HS-27A (cell line): ENCODE measurements at places on chromosomes 13 and 19.

DNA sequence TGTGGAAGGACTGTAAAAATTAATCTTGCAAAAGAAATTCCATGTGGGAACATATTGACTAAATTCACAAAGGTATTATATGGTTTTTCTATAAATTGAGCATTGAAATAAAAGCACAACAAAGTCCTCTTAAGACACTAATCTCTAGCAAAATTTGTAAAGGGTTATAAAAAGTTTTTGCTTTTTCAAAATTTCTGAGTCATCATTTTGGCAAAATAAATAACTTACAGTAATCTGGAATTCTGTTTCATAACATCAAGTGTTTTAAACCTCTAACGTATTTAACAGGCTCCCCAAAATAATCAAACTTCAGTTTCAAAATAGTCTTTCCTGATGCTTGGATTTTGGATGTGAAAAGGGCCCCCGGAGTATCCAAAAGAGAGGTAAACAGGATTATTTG lies 26.0 kb downstream of the MED4 start:
- no peak for DNase-seq

DNA sequence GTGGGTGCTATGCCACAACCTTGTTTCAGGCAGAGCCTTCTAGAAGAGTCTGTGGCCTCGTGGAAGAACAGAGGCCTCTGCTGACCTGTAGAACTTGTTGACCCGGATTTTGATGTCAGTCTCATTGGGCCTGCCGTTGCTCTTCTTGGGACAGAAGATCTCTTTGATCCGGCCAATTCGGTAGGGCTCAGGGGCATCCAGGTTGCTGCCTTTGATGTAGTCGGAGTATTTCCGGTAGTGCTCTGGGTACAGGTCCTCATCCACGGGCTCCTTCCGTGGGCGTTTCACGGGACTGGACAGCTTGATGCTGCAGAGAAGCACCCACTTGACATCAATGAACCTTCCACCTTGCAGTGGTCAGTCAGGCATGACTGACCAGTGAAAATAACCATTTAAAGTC lies 24.0 kb upstream of the EIF3G start:
- DNase-seq = no peak

DNA sequence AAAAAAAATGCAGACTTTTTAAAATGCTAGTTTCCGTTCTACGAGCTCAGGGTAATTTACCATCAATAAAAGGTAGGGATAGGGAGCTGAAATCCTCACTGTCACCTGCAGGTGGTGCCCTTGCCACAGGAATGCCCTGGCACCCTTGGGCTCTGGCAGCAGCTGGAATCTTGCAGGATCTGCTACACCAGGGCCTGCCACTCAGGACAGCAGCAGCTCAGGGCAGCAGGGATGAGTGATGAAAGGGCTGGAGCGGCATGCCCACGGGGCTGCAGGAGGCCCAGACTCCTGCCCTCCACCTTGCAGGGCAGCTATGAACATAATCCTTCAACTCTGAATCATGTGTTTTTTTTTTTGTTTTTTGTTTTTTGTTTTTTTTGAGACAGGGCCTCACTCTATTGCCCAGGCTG lies 54.0 kb downstream of the GNG7 start:
- peak; percentile 46 for DNase-seq

DNA sequence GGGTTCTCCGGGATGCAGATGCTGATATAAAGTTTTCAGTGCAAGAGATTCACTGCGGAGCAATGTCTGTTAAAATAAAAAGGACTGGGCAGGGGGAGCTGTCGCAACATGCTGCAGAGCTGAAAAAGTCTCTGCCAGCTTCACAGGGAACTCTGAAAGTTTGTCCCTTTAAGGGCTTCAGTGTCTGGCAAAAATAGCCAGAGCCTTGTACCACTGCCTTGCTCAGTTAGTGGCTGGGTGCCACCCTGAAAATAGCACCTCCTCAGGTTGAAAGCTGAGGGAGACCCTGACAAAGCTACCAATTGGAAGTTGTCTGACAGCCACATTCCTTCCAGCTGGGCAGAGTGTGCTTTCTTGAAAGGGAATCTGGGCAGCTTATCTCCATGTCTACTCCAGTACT lies 3.0 kb upstream of the NDFIP2 start:
- DNase-seq = no peak

DNA sequence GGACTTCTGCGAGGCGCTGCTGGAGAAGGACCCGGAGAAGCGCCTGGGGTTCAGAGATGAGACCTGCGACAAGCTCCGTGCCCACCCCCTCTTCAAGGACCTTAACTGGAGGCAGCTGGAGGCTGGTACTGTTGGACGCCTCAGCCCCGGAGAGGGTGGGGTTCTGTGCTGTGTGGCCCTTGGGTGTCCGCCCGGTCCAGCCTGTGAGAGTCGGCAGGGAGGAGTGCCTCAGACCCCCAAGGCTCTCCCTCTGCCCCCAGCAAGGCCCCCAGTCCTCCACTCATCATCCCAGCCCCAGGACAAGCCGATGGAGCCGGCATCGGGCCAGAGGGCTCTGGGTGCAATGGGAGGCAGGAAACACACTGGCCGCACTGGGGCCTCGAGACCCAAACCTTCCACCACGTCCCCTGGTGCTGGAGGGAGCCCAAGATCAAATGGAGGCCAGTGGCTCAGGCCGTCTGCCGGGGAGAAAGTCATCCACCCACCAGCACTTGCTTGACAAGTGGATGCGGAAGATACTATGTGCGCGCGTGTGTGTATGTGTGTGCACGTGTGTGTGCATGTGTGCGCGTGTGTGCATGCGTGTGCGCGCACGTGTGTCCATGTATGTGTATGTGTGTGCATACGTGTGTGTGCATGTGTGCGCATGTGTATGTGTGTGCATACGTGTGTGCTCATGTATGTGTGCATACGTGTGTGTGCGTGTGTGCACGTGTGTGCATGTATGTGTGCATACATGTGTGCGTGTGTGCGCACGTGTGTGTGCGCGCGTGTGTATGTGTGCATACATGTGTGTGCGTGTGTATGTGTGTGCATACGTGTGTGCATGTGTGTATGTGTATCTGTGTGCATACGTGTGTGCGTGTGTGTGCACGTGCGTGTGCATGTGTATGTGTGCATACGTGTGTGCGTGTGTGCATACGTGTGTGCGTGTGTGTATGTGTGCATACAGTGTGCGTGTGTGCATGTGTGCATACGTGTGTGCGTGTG lies 25.8 kb upstream of the TMEM255B start:
- DNase-seq = no peak
